ENCODE measurements at places on chromosomes 1 and 21. TPM values are rescaled to one million over a fixed set of nuclear protein-coding genes. Genes with fewer than 3 reads are reported as not detected.

The KCNE2 gene
- total RNA-seq = 1.8 TPM

The HSD3B1 gene
- total RNA-seq = 10.3 TPM

The COL11A1 gene
- total RNA-seq = 58.3 TPM

The HNRNPR gene
- 210 TPM for total RNA-seq

The EFHD2 gene
- total RNA-seq = 19.5 TPM

The NBPF11 gene
- total RNA-seq = 18.0 TPM

The OR2L3 gene
- total RNA-seq = not detected

DNA sequence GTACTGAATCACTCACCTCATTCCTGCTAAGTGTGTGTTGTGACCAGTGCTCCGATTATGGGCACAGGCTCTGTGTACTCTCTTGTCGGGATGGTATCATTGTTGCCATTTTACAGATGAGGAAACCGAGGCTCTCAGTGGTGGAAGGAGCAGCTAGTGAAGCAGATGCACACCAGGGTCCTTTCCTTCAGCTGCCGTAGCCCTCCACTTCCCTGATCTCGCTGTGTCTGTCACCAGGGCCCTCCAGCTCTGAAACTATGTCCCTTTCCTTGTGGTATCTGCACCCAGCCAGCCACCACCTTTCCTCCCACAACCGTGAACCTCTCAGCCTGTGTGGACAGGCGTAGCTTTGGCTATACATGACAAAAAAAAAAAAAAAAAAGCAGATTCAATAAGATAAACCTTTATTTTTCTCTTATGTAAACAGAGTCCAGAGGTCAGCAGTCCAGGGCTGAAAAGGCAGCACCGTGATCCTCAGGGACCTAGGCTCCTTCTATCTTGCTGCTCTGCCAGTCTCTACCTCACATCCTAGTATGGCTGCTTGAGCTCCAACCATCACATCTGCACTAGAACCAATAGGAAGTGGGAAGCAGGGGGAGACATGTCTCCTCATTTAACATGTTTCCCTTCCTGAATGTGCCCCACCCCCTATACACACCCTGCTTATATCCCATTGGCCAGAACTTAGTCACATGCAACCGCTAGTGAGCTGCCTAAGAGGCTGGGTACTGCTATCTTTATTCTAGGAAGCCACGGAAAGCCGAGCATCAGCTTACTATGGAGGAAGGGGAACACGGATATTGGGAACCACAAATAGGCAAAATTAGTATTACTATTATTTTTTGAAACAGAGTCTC, 44.3 kb downstream of the TMEM51 start:
- H3K27ac ChIP-seq = peak overlapping the region; percentile 68
- H3K4me3 ChIP-seq = peak overlapping the region; percentile 41

DNA sequence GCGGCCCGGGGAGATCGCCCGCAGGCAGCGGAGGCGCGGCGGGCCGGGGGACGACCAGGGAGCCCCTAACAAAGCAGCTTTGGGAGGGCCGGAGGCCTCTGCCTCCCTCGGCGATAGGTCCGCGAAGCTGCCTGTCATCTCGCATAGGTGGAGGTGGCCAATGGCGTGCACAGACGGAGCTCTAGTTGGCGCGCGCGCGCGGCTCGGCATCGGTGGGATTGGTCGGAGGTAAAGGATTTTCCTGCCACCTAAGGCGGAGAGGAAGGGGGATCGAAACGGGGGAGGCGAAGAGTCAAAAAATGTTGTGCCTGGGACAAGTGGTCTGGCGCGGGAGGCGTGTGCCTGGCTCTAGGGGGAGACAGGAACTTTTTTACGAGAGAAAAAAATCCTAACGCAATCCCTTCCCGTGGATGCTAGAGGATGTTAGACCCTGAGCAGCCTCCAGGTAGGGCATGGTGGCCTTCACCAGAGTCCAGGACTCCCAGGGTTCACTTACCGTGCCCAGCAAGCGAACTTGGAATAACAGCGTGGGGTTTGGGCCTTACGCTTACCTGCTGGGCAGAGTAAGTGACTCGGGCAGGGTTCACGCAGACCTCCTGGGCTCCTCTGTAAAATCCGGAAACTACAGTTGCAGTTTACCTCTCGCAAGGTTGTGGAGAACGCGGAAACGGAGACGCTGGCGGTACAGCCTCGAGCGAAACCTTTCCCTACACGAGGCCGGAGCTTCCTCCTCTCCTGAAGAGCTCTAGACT, 99.9 kb upstream of the SOD1 start:
- peaks cover 27% of the 10 kb centered on the region for H3K27me3 ChIP-seq
- peaks cover 35% of the 10 kb centered on the region for H3K4me1 ChIP-seq
- H3K27ac ChIP-seq = peak overlapping the region; percentile 91
- peak; percentile 98 for DNase-seq
- H3K36me3 ChIP-seq = peaks cover 13% of the 10 kb centered on the region

- H3K27me3 ChIP-seq = peaks cover 3% of the 10 kb centered on the region
- no peak for DNase-seq
- H3K36me3 ChIP-seq = no peaks in the 10 kb centered on the region
Observed at GRCh38 chr1:71649608-71650007, 568.8 kb upstream of the ZRANB2 start.

- H3K27ac ChIP-seq = no peak overlapping the region
- no peaks in the 10 kb centered on the region for H3K36me3 ChIP-seq
- DNase-seq = no peak
- peaks cover 5% of the 10 kb centered on the region for H3K27me3 ChIP-seq
- H3K4me3 ChIP-seq = no peak overlapping the region
Observed at GRCh38 chr1:239558559-239558958, 172.2 kb downstream of the CHRM3 start.

DNA sequence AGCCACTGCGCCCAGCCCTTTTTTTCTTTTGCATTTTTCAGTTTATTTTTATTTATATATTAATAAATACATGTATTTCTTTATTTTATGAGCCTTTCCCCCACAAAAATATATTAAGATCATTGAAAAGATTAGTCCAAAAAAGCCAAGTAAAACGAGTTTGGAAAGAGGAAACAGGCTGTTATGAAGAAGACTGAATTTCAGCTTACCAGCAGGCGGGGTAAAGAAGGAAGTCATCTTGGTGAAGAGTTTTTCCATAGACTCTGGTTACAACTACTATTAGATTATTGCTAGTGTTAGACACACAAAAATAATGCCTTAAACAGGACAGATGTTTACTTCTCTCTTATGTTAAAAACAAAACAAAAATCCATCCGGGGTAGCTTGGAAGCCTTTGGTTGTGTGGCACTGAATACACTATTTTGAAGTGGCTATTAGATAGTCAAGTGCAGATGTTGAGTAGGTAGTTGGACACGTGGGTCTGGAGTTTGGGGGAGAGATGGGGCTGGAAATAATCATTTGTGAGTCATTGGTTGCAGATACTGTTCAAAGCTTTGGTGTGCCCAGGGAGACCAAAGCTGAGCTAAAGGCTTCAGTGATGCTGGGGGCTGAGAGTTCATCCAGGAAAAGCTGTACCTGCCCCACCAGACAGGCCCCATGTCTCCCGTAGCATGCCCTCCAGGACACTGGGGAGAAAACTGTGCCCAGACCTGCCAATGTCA, 8.7 kb upstream of the LRRC71 start:
- peaks cover 32% of the 10 kb centered on the region for H3K27me3 ChIP-seq
- no peak overlapping the region for H3K4me3 ChIP-seq
- peaks cover 9% of the 10 kb centered on the region for H3K4me1 ChIP-seq
- no peak overlapping the region for H3K27ac ChIP-seq
- peaks cover 3% of the 10 kb centered on the region for H3K36me3 ChIP-seq

DNA sequence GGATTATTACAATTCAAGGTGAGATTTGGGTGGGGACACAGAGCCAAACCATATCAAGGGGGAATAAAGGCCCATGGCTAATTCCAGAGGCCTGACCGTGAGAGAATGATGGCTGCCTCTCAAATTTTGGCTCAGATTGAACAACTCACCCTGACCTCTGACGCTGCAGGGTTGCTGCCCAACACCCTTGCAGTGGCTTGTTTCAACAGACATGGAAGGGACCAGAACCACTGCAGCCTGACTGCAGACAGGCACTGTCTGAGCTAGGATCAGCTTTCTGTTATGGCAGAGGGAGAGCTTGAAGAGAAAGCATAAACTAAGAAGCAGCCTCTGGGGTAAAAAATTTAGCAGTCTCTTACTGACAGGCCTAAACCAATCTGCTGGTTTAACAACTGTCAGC, 90.2 kb upstream of the GADD45A start:
- DNase-seq = no peak
- H3K4me1 ChIP-seq = peaks cover 8% of the 10 kb centered on the region
- no peaks in the 10 kb centered on the region for H3K27me3 ChIP-seq
- no peak overlapping the region for H3K27ac ChIP-seq

- H3K27me3 ChIP-seq = no peaks in the 10 kb centered on the region
- H3K36me3 ChIP-seq = peaks cover 57% of the 10 kb centered on the region
- H3K27ac ChIP-seq = no peak overlapping the region
- no peaks in the 10 kb centered on the region for H3K4me1 ChIP-seq
- no peak for DNase-seq
Observed at GRCh38 chr1:116390195-116390594, 17.2 kb downstream of the ATP1A1 start.
